ENCODE measurements at places on chromosomes 12 and 14.

DNA sequence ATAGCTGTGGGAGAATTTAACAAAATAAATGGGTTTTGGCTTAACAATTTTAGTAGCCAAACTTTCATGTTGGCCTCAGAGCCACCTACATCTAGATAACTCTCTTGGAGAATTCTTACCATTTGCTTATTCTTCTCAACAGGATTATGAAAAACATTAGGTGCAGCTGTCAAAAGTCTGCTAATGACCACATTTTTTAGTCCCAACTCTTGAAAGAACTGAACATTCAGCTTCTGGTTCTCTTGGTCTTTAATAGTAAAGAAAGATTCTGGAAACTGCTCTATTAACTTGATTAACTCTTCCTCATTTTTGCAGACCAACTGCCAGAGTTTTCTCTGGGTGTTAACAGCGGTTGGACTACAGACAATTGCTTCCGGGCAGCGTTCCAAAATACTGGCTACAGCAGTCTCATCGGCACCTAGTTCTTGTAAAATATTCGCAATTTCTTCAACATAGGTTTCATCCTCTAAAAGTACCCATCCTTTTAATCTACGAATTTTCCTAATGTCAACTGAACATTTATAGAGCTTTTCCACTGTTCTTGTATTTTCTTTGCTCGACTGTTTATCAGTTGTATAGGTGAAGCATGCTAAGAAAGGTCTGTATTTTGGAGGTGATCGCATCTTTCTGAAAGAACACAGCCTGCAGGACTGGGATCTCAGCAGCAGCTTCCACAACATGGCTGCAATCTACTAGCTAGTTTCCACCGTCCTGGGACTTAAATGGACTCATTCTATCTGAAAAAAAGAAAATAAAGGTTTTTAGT is 8.7 kb downstream of the MTERF2 start:
- DNase-seq: no peak

DNA sequence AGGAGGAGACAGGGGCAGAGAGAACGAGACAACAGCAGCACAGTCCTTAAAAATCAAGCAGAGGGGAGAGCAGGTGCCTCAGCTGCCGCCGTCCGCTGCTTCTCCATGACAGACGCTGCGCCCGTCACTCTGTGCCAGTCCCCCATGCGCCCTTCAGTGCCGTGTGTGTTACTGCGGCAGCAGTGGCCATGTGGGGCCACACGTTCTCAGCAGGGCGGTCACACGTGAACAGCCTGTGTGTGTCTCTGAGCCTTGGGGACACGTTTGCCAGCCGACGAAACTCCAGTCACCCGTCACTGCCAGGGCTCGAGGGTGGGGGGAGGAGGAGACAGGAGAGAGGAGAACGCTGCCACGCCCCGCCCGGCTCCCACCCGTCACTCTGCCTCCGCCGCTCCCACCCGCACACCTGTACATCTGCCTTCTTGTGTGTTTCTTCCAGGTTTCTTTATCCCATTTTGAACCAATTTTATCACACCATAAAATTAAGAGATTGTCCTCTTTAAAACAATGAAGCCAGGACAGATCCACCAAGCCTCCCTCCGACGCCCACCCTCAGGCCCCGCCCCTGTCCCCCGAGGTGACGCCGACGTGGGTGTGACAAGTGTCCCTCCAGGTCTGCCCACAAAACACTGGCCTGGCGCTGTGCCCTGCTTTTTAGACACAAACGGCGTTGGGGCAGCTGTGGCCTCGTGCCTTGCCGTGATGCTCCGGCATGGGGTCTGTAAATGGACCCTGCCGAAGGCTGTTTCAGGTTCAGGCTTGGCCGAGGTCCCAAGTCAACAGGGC is 58.2 kb downstream of the GALNT9 start:
- DNase-seq: no peak

GRCh38 chr12:49201595-49202295 is 12.9 kb upstream of the TUBA1A start:
- peak; percentile 26 for DNase-seq

- DNase-seq: no peak
Observed at GRCh38 chr14:86084097-86084496, 554.2 kb downstream of the FLRT2 start.

GRCh38 chr14:31118892-31119291 is 88.7 kb downstream of the HECTD1 start:
- DNase-seq: peak; percentile 3

GRCh38 chr14:82694820-82695219 is 1161.2 kb upstream of the SEL1L start:
- no peak for DNase-seq

- no peak for DNase-seq
Observed at GRCh38 chr12:22333713-22334409, 646 bp downstream of the ST8SIA1 start.

DNA sequence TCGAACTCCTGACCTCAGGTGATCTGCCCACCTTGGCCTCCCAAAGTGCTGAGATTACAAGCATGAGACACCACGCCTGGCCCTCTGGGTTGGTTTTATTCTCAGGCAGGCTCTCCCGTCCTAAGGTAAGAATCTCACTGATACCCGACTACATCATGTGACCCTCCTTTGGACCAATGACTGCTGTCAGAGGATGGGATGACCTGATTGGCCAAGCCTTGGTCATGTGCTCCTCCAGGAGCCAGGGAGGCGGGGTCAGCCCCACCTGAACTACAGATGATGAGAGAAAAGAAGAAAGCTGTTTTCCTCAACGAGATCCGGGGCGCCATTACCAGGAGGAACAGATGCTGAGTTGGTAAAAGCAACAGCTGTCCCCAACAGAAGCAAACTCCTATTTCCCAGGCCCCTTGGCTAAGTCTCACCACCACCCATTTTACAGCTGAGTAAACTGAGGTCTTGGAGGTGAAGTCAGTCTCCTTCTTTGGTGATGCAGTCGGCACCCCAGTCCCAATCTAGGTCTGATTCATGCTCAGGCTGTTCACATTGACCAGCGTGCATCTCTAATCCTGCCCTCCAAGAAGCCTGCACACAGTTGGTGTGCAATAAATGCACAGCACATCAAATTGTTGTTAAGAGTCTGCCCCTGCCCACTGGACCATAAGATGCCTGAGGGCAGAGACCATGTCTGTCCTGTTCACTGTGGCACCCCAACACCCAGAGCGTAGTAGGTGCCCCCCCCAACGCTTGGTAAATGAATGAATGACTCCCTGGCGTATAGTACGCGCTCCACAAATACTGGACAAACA is 118.8 kb downstream of the SCARB1 start:
- DNase-seq: peak; percentile 55

- DNase-seq: no peak
Observed at GRCh38 chr12:6528539-6529235, 5.6 kb upstream of the GAPDH start.

GRCh38 chr12:31740628-31741027 is 11.8 kb upstream of the AMN1 start:
- no peak for DNase-seq

GRCh38 chr12:20946732-20947131 is 136.2 kb downstream of the SLCO1B3 start:
- DNase-seq: no peak

DNA sequence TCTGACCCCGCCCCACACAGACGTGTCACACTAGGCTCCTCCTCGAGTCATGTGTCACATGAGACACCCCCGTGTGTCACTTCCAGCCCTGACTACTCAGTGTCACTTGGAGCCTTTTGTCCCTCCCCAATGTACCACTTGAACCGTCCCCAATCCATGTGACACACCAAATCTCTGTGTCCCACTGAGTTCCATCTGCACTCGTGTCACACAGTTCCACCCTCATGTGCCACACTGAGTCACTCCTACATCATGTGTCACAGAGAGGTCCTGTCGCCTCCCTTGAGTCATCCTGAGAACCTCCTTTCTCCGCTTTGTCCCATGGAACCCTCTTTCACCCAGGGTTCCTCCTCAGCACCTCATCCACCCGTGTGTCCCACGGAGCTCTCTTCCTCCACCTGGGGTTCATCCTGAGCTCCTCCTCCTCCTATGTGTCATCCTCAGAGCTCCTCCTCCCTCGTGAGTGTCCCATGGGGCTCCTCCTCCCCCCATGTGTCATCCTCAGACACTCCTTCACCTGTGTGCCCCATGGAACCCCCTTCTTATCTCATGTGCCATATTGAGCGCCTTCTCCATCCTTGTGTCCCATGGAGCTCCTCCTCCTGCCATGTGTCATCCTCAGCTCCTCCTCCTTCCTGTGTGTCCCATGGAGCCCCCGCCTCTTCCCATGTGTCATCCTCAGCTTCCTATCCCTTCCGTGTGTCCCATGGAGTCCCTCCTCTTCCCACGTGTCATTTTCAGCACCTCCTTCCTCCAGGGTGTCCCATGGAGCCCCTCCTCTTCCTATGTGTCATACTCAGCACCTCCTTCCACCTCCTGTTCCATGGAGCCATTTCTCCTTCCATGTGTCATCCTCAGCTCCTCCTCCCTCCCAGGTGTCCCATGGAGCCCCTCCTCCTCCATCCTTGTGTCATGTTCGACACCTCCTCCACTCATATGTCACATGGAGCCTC is 32.0 kb downstream of the RTL1 start:
- peak; percentile 59 for DNase-seq

GRCh38 chr12:133156125-133156690 is 25.1 kb upstream of the ZNF268 start:
- DNase-seq: no peak

GRCh38 chr12:46368684-46369083 is 3.9 kb downstream of the SLC38A2 start:
- DNase-seq: no peak

GRCh38 chr12:96416033-96416799 is 16.0 kb upstream of the CDK17 start:
- peak; percentile 19 for DNase-seq

DNA sequence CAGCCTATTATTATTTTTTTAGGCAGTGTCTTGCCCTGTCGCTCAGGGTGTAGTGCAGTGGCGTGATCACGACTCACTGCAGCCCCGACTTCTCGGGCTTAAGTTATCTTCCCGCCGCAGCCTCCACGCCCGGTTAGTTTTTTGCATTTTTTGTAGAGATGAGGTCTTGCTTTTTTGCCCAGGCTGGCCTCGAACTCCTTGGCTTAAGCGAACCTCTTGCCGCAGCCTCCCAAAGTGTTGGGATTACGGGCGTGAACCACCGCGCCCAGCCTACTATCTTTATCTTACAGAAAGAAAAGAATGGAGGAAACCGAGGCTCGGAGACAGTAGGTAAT is 507 bp upstream of the PTPN11 start:
- DNase-seq: no peak

DNA sequence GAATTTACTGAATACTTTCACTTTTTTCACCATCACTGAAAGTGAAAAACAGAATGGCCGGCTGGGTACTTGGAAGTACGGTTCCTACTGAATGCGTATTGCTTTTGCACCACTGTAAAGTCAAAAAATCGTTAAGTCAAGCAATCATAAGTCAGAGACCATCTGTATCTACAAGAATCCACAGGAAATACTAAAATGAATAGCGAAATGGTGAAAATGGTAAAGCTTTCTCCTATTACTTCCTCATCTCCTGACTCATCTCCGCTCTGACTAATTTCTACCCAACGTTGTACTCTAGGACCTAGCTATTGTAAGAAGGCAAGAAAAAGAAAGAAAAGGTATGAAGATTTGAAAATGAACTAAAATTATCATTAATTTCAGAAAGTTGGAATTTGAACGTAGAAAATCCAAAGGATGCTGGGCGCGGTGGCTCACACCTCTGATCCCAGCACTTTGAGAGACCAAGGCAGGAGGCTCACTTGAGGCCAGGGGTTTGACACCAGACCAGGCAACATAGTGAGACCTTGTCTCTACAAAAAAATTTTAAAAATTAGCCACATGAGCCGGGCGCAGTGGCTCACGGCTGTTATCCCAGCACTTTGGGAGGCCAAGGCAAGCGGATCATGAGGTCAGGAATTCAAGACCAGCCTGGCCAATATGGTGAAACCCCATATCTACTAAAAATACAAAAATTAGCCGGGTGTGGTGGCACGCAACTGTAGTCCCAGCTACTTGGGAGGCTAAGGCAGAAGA is 5.3 kb upstream of the CDCA4 start:
- no peak for DNase-seq

DNA sequence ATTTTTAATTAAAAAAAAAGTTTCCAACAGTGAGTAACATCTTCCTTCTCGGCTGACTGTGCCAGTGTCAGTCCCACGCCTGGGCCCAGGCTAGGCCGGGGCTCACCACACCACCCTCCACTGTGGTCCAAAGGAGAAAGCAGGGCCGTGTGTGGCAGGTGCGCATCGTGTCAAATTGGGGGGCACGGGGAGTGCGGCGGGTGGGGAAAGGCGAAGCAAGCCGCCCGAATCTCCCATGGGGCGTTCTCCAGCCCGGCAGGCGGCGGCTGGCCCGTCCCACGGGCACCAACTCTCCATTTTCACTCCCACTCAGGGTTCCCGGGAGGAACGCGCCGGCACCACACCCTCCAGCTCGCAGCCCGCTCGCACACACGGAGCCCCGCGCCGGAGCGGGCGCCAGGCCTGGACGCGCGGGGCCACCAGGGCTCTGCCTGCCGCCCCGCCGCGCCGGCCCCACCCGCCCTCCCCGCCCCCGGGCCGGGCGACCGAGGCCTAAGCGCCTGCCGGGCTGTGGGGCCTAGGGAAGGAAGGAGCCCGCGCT is 604 bp downstream of the EEA1 start:
- peak; percentile 63 for DNase-seq

DNA sequence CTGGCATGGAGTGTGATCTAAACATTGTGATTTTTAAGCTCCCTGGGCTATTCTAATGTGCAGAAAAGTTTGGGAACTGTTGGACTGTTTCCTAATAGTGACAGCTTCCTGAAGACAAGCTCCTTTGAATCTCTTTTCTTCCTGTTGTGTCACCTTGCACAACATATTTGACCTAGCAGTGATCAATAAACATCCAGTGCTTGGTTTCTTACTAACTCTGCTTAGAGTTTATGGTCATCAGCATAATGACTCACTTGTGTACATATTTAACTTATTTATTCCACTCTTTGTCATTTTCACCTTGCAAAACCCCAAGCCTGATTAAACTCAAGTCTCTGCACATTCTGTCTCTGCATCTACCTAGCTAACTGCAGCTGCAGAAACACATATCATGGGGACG is 27.3 kb upstream of the TBC1D30 start:
- DNase-seq: no peak

- DNase-seq: peak; percentile 54
Observed at GRCh38 chr12:19248929-19249602, 119.5 kb downstream of the PLEKHA5 start.

GRCh38 chr14:53630336-53630735 is 326.3 kb downstream of the BMP4 start:
- no peak for DNase-seq

GRCh38 chr12:55246159-55246558 is 1.8 kb downstream of the OR6C74 start:
- DNase-seq: no peak

- DNase-seq: peak; percentile 63
Observed at GRCh38 chr12:50112456-50113218, 601 bp downstream of the COX14 start.

- no peak for DNase-seq
Observed at GRCh38 chr12:110424237-110424636, 20.7 kb upstream of the ANAPC7 start.

DNA sequence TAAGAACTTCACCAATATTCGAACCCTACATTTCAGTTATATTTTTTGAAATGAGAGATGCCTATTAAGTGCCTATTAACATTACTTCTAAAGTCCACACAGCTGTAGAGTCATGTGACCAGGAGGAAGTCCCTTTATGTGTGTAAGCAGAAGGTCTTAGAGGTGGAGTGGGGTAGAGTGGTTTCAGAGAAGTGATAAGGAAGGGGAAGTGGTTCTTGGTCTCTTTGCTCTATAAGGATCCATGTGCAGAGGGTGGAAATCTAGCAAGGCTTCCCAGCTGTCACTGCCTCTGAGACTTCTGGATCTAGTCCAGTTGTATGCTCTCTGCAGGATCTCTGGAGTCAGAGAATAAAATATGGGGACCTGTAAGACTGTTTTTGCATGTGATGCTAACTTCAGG is 673.9 kb downstream of the FLRT2 start:
- no peak for DNase-seq

- no peak for DNase-seq
Observed at GRCh38 chr14:90809530-90810312, 6.5 kb downstream of the TTC7B start.
